NCI-H146 (cell line): ENCODE measurements at places on chromosomes 3 and 15.

- DNase-seq = no peak
These were observed 273.5 kb downstream of the FAM43A start for GRCh38 chr3:194959217-194959616.

- no peak for DNase-seq
These were observed 458.6 kb downstream of the PYDC2 start for GRCh38 chr3:191919491-191920026.

- DNase-seq = no peak
These were observed 103.8 kb upstream of the GALNT15 start for GRCh38 chr3:16070707-16071106.

DNA sequence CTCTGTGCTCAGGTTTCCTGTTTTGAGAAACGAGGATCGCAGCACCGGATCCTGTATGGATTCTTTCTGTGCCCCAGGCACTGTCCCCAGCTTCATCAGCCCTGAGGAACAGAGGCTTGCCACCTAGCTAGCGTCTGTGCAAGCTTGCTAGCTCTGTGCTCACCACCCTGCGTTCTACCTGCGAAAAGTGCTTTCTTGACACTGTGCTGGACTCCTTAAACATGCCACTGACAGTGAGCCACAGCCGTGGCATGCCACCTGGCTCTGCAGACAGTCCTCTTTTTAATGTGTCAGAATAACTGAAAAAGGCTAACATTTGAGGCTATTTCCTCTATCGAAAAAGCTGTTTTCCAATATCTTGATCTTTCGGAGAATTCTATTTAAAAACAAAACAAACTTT is 1.4 kb downstream of the PGPEP1L start:
- DNase-seq = no peak

DNA sequence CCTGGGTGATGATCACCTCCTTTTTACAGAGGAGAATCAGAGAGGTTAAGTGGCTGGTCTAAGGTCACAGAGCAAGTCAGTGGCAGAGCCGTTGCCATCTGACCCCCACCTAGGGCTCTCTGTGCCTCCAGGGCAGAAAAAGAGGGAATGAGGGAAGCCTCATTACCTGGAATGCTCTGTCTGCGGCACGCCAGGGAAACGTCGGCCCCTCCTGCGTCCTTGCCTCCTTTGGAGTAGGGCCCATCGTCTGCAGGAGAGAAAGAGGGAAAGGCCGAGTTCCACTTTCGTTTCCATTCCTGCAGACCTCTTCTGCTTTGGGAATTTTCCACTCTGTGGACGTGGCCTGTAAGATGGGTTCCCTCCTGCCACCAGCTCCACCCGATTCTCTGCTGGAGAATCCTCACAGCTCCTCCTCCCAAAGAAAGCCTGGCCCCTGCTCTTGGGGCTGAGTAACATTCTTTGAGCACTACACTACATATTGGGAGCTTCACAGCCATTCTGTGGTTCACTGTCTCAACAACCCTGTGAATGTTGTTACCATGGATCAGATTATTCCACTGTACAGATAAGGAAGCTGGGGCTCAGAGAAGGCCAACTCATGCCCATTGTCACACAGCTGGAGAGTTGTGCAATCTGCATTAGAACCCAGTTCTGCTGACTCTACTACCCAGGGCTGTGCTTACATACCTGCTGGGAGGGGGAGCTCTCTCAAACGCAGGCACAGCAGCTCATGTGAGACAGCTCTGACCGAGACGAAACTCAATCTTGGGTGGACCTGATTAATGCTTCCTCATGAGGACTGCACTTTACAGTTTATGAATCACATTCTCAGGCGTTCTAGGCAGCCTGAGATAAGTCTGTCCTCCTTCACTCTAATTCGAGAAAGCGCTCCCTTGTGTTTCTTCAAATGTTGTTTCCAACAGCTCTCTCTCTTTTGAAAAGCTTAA is 14.2 kb downstream of the GRIP2 start:
- no peak for DNase-seq

- no peak for DNase-seq
These were observed 108.2 kb downstream of the CNTN3 start for GRCh38 chr3:74506246-74506645.

DNA sequence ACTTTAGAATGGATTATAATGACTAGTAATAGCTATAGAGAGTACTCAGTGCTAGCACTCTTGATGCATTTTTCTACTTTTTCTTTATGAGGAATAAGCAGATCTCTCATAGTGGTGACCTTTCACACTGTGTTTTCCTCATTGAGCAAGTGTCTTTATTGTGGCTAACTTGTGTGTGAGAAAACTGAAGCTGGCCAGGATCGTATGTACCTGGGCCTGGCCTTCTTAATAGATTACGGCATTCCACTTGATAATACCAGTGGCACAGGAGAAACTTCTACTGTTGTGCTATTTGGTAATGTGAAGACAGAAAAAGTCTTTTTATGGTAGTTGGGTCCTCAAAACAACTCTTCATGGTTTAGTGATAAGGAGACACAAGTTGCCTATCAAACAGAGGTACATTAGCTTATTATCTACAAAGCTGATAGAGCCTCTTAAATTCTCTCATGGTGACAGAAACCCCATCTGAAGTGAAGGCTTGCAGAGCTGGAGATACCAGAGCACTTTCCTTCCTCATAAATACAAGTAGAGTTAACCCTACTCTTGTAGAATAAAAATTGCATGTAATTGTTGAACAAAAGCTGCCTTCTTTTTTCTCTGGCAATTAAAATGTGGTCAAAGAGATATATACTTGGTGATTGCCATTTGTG is 64.6 kb downstream of the LYSMD4 start:
- DNase-seq = no peak
